GF-D8 (cell line): ENCODE measurements at places on chromosomes 4 and X.

- no peak for DNase-seq
Measured at GRCh38 chr4:78644063-78644691, 92.6 kb downstream of the ANXA3 start.

DNA sequence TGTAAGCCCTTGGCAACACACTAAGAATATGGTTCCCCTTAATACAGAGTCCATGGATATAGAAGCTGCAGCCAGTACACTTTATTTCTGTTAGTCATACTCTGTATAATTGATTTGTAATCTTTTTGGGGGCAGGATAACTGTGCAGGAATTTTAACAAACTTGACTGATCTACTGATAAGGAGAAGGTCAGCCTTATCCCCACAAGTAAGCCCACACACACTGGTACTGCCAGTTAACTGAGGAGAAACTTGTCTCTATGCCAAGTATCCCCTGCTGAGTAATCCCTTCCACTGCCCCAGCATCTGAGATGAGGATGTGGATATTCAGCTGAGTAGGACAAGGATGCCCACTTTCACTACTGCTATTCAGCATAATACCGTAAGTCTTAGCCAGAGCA, 154.9 kb upstream of the CXXC4 start:
- DNase-seq, result no peak

DNA sequence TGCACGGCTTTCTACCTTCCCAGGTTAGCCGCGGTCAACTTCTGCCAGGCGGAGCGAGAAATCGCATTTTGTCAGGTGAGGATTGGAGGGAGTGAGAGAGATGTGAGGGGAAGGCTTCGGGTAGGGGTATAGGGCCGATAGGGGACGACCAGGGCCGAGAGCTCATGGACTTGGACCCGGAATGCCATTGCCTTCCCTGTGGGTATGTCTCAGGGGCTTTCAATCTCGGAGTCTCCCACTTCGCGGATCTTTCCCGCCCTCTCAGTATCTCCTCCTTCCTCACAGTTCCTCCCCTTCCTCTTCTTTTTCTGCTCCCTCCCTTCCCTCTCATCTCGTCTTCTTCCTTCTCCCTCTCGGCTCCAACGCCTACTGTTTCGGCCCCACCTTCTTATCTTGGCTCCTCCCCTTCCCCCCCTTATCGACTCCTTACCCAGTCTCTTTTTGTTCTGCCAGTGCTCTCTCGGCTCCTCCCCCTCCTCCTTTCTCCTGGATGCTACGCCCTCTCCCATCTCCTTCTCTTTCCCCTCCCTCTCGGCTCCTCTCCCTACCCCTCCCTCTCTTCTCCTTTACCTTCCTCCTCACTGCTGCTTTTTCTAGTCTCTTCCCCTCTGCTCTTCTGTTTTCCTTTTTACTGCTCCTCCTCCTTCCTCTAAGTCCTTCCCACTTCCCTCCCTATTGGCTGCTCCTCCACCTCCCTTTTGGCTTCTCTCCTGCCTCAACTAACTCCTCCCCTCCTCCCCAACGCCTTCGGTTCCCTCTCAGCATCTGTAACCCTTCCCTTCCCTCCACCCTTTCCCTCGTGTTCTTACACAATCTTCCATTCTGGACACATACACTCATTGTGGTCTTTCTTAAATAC, 29.4 kb upstream of the RBMX start:
- peak; percentile 73 for DNase-seq

DNA sequence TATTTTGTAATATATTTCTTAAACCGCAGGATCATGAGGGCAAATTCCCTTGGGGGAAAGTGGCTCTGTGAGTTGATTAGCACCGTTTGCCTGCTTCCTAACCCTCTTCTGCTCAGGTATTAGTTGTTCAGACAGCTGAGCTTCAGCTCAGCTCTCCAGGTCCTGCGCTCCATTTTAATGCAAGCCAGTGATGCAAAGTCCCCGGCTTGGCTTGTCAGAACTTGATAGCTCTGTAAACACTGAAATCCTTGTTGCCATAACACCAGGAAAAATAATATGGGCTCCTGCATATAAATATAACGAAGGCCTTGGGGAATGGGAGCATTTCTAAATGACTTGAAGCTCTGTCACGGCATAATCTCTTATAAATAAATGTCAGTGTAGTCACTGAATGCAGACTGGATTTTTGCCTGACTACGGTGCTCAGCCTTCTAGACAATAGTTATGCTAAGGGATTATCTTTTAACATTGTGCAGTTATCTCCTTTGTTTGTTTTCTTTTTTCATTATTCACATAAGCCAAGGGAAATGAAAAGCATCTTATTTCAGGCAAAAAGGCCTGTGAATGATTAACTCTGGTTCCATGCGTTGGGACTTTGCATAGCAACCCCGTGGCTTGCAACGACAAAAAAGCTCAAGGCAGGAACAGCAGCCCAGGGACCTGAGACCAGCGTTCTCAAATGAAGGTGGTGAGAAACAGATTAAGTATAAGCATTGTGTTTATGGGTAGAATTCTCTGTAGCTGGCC, 253.2 kb downstream of the SPRY1 start:
- no peak for DNase-seq
